ENCODE measurements at places on chromosomes 16 and 17. TPM values are rescaled to one million over a fixed set of nuclear protein-coding genes. Genes with fewer than 3 reads are reported as not detected.

The GP1BA gene
- total RNA-seq: 0.20 TPM

DNA sequence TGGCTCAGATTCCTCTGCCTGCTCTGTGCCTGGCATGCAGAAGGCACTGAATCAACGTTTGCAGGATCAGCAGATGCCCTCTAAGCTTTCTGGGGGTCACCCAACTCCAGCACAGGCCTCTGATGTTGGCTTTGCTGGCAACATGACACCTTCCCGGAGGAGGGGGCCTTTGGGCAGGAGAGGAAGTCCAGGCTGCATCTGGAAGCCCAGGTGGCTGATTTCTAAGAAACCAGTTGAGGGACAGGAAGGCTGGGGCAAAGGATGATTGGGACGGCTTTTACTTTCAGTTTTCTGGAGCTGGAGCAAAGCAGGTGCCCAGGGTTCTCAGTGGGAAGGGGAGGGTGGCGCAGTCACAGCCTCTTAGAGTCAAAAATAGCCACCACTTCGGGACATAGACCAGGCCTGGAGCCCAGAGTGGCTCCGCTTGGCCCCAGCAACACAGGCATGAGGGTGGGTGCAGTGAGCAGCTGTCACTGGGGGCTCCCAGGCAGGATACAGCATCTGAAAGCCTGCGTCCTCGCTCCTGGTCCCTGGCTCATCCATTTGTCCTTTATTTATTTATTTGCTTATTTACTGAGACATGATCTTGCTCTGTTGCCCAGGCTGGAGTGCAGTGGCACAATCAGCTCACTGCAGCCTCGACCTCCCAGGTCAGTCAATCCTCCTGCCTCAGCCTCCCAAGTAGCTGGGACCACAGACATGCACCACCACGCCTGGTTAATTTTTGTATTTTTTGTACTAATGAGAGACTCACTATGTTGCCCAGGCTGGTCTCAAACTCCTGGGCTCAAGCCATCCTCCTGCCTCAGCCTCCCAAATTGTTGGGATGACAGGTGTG lies 15.1 kb downstream of the SOCS1 start:
- peak overlapping the region; percentile 77 for H3K27ac ChIP-seq
- H3K4me1 ChIP-seq: no peaks in the 10 kb centered on the region
- no peaks in the 10 kb centered on the region for H3K36me3 ChIP-seq
- DNase-seq: peak; percentile 48
- no peaks in the 10 kb centered on the region for H3K27me3 ChIP-seq
- no peak overlapping the region for H3K4me3 ChIP-seq

The ENPP7 gene
- not detected for total RNA-seq

- H3K27ac ChIP-seq: no peak overlapping the region
- no peaks in the 10 kb centered on the region for H3K36me3 ChIP-seq
- peak; percentile 79 for DNase-seq
- no peaks in the 10 kb centered on the region for H3K27me3 ChIP-seq
- no peak overlapping the region for H3K4me3 ChIP-seq
- H3K4me1 ChIP-seq: no peaks in the 10 kb centered on the region
Measured at GRCh38 chr16:29848420-29849297, 14.4 kb downstream of the CDIPT start.
